ENCODE measurements at places on chromosomes 7 and 10. TPM values are rescaled to one million over a fixed set of nuclear protein-coding genes. Genes with fewer than 3 reads are reported as not detected.

The SAMD9 gene
- 65.4 TPM for total RNA-seq

The PRLHR gene
- not detected for total RNA-seq

The KLHL7 gene
- 20.1 TPM for total RNA-seq

The NUTM2A gene
- 0.11 TPM for total RNA-seq

The AKR1C8 gene
- total RNA-seq: not detected

The CALHM3 gene
- total RNA-seq: 0.67 TPM

- H3K27me3 ChIP-seq: no peaks in the 10 kb centered on the region
- no peak overlapping the region for H3K4me3 ChIP-seq
- no peaks in the 10 kb centered on the region for H3K4me1 ChIP-seq
- no peak overlapping the region for H3K27ac ChIP-seq
- no peak for DNase-seq
These were observed 146.7 kb downstream of the CXCL12 start for GRCh38 chr10:44238212-44238611.

DNA sequence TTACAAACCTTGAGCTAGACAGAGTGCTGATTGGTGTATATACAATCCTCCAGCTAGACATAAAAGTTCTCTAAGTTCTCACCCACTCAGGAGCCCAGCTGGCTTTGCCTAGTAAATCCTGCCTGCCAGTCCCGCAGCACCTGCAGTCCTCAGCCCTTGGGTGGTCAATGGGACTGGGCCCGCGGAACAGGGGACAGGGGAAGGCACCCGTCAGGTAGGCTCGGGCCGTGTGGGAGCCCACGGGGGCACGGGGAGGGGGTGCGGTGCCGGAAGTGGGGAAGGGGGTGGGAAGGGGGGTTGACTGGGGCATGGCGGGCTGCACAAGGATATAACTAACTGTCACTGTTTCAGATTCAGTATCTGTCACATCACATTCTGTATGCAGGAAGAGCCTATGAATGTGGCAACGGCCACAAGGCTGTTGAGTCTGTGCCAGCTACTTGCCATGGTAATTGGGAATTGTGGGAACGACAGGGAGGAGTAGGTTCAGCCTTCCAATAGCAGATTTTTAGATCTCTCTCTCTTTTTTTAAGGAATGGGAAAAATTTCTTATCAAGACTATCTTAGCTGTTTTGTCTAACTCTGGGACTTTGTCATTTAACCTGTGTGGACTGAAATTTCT is 205.1 kb upstream of the PLPP4 start:
- no peak overlapping the region for H3K27ac ChIP-seq
- DNase-seq: no peak
- no peaks in the 10 kb centered on the region for H3K4me1 ChIP-seq

DNA sequence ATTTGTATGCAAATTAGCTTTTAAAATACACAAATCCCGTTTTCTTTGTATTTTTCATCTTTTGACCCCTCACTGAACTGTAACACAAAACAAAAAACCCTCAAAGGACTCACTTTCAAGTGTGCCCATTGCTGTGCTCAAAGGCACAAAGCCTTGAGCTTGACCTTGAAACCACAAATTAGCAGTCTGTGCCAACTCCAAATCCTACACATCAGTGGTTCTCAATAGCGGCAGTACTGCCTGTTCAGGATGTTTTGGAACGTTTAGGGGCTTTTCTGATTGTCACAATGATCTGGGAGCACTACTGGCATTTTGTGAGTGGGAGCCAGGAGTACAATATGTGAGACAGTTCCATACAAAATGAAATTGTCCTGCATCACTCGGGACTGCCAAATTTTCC is 55.5 kb downstream of the KDM7A start:
- no peaks in the 10 kb centered on the region for H3K27me3 ChIP-seq
- H3K36me3 ChIP-seq: peaks cover 8% of the 10 kb centered on the region
- no peaks in the 10 kb centered on the region for H3K4me1 ChIP-seq
- no peak overlapping the region for H3K4me3 ChIP-seq
- no peak for DNase-seq

DNA sequence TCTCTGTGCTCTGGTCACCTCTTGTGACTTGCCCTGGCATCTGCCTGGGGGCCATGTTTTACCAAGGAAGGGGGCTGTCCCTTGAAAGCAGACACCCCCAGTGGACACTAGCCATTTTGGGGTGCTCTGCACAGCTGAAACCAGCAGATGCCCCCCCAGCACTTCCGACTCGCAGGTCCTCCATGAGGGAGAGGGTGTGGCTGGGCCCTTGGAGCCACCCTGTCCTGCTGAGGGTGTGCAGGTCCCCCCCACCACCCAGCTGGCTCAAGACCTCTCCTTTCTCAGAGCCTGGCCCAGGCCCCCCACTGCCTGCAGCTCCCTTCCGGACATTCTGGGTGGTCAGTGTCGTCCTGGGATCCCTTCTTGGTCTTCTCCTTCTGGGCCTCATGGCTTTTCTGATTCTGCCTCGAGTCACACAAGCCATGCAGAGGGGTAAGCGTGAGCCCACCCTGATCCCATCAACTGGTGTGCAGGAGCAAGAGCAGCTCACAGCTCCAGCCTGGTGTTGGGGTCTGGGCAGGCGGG is 12.3 kb downstream of the SCART1 start:
- H3K4me1 ChIP-seq: no peaks in the 10 kb centered on the region
- H3K27ac ChIP-seq: no peak overlapping the region
- H3K27me3 ChIP-seq: peaks cover 2% of the 10 kb centered on the region
- DNase-seq: no peak
- no peak overlapping the region for H3K4me3 ChIP-seq

DNA sequence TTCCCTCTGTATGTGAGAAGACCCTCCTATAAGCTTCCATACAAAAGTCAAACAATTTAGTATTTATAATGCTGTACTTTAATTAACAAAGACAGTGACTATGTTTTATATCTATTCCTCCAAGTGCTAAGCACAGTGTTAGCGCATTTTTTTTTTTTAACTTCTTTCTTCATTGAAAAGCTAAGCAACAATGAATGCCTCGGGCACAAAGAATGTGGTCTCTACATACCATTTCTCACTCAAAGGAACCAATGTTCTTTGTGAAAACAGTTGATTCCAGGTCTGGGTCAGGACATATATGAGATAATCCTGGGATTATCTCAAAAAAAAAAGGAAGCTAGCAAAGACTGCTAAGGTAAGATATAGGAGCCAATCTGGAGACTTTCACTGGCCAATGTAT is 26.2 kb upstream of the REEP3 start:
- no peak overlapping the region for H3K27ac ChIP-seq
- H3K27me3 ChIP-seq: no peaks in the 10 kb centered on the region
- DNase-seq: no peak
- peaks cover 2% of the 10 kb centered on the region for H3K4me1 ChIP-seq

DNA sequence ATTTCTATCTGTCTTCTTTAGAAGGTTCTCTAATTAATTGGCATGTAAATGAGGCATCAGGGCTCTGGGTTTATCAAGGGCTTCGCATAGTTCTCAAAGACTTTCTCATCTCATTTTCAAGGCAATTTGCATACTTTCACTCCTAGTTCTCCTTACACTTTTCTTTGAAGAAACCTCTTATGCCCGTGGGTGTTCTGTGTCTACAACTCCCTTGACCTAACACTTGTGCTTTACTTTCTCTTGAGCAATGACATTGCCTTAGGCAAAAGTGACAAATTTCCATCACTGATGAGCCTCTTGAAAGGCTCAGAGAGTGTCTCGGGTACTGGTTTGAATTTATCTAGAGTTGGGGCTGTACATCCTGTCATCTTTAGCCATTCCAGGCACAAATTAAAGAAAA is 74.7 kb upstream of the ITPRID1 start:
- no peaks in the 10 kb centered on the region for H3K4me1 ChIP-seq
- H3K36me3 ChIP-seq: no peaks in the 10 kb centered on the region
- DNase-seq: no peak
- no peak overlapping the region for H3K27ac ChIP-seq
